ENCODE measurements at places on chromosomes 4 and X.

DNA sequence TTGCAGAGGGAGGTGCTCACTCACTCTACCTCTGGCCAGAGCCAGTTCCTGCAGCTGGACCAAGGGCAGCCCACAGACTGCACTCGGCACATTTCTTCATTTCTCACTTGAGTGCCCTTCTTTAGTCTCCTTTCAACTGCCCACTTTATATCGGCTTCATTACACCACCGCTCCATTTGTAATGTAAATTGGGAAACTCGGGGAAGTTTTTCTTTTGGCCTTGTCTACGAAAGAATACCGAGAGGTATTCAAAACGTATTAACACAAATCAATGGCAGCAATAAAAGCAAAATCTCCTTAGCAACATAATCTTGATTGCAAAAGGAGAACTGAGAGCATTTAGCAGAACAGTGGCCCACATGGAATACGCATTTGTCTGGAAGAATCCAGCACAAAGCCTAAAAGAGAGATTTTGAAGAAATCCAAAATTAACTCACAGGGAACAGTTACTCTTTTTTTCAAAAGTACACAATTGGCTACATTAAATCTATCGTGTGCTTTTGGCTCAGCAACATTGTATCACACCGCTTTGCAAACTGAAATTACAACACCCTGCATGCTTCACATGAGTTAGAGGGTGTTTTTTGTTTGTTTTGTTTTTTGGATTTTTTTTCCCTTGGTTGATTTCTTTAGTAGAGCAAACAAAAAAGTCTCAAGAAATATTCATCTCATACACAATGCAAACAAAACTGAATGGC is 62.6 kb downstream of the CHIC2 start:
- no peak for DNase-seq

DNA sequence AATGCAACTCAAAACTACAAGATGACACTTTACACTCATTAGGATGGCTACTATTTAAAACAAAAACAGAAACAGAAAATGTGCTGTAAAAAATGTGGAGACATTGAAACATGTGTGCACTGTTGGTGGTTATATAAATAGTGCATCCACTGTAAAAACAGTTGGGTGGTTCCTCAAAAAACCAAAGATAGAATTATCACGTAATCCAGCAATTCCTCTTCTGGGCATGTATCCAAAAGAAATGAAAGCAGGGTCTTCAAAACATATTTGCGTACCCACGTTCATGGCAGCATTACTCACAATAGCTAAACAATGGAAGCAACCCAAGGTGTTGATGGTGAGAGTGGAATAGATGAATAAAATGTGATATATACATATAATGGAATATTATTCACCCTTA is 967.2 kb downstream of the TRAM1L1 start:
- no peak for DNase-seq

- DNase-seq = no peak
Observed at GRCh38 chr4:119797238-119797894, 168.8 kb upstream of the PDE5A start.

- no peak for DNase-seq
Observed at GRCh38 chr4:182643801-182644682, 273.1 kb downstream of the DCTD start.

DNA sequence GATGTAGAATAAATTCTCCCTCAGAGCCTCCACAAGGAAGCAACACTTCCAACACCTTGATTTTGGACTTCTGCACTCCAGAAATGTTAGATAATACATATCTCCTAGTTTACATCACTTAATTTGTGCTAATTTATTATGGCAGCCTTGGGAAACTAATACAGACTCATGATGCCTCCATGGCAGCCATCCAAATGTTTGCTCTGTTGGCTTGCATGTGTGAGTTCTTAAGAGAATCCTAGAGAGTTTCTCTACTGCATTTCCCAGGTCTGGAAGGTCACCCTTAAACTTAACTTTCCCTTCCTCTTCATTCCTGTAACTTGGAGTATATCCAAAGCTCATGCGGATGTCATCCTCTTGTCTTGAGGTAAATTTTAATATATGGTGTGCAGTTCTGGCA is 956.1 kb downstream of the ADGRL3 start:
- DNase-seq = no peak

- no peak for DNase-seq
Observed at GRCh38 chrX:40733706-40734105, 1.6 kb downstream of the MED14 start.

DNA sequence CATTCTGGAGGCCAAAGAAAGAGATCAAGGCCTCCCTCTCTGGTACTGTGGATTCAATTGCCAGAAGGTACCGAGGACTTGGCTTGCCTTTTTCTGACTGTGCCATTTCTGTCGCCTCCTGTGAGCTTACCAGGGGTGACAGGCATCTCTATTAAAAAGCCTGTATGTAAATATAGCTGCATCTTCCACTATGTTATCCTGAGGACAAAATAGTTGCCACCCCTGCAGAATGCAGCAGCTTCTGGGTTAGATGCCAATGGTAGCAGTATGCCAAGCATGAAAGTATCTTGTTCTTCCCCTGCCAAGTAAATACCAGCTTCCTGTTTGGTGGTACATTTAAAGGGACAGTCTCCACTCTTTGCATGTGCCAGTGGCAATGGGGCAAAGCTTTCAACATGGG is 10.7 kb downstream of the TRPC5OS start:
- DNase-seq = no peak
